Stimulated activated CD8-positive, alpha-beta memory T cell treated with anti-CD3 and anti-CD28 coated beads, Interleukin-15, amount 100 ng/mL, for 4 hours (primary cell): ENCODE measurements at places on chromosomes 5 and 9.

- no peak for DNase-seq
Measured at GRCh38 chr5:5686356-5686755, 263.9 kb downstream of the ICE1 start.

DNA sequence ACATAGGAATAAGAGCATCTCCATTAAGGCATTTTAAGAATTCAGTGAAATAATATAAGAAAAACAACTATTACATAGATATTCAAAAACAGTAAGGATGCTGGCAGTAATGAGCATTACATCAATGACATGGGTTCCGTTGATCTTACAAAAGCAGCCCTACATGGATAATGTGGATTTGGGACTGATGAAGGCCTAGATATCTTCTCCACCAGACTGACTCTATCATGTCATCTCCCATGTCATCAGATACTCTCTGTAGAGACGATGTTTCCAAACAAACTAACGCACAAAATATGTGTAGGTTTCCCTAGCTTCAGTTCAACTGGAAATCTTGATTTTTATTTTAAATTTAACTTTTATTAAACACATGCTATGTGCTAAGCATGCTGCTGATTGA is 3.6 kb downstream of the LURAP1L start:
- no peak for DNase-seq

GRCh38 chr5:95042037-95042436 is 242.9 kb downstream of the MCTP1 start:
- no peak for DNase-seq

DNA sequence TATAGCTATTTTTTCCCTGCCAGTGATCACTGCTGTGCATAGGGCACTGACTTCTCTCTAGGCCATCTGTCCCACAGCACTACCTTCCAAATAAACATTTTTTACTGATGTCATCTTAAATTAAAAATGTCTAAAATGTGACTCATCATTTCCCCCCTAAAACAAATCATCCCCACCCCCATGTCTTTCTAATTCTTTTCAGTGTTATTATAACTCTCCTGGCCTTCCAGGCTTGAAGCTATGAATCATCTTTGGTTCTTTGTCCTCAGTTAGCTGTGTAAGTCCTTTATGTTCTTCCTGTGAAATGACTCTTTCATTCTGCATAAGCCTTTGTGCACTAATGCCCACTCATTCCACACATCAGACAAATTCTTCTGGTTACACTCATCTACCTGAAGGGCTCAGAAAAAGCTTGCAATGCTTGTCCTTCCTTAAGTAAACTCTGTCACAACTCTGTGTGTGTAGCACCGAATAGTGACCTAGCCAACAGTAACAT is 78.1 kb downstream of the CFAP95 start:
- no peak for DNase-seq

DNA sequence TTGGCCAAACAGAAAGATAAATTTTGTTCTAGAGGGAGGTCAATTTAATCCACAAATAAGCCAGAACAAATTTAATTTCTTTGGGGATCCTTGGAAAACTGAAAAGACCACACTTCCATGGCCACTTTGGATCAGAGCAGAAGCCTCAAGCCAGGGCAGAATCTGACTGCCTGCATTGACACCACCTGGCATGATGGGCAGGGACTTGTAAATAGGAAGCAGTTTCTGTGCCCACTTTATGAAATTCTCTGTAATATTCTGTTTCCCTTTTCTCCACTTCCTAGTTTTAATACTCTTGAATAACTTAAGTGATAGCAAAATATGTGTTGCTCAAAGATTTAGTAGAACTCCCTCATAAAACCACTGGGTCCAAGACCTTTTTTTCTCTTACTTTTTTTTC is 6.7 kb upstream of the TMEM252 start:
- DNase-seq: no peak

- DNase-seq: no peak
Measured at GRCh38 chr9:99457981-99458380, 235.9 kb downstream of the SEC61B start.

DNA sequence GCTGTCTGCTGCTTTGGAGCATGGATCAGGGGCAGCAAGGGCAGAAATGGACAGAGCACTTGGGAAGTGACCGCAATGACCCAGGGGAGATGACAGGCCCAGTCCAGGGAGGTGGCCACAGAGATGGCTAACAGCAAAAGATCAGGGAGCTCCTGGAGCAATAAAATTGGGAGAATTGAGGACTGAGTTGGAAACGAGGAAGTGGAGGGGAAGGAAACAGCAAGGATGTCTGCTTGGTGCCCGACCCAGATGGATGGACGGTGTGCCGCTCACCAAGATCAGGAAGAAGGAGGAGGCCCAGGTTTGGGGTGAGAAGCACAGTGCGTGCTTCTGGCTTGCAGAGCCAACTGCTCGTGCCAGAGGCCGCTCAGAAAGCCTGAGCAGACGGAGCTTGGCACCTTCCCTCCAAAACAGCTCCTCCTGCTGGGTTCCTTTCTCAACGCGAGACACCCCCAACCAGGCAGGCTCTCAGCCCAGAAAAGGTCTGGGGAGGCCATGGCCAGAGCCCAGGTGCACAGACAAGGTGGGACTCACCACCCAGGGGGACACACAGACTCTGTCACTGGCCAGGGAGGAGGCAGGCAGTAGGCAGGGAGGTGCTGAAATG is 1.7 kb upstream of the SLC34A1 start:
- no peak for DNase-seq

DNA sequence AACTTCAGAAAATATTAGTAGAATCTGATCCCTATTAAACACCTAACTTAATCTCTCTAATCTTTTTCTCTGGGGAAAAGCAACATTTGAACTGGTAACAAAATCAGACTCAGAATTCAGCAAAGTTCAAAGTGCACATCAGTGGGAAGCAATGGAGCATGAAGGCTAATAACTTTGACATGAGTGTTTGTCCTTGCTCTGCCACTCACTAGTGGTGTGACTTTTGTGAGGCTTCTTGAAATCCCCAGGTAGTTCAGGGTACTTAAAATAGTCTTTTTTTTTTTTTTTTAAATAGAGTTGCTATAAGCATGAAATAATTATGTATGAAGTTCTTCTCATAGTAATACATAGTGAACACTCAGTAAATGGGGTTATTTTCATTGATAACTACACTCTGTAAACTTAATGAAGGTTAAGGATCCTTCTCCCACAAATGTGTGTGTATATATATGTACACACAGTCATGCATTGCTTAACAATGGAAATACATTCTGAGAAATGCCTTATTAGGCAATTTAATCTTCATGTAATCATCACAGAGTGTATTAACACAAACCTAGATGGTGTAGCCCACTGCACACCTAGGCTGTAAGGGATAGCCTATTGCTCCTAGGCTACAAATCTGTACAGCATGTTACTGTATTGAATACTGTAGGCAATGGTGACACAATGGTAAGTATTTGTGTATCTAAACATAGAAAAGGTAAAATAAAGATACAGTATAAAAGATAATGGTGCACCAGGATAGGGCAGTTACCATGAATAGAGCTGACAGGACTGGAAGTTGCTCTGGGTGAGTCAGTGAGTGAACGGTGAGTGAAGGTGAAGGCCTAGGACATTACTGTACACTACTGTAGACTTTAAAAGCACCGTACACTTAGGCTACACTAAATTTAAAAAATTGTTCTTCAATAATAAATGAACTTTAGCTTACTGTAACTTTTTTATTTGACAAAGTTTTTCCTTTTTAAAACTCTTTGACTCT is 73.3 kb upstream of the HMHB1 start:
- no peak for DNase-seq

DNA sequence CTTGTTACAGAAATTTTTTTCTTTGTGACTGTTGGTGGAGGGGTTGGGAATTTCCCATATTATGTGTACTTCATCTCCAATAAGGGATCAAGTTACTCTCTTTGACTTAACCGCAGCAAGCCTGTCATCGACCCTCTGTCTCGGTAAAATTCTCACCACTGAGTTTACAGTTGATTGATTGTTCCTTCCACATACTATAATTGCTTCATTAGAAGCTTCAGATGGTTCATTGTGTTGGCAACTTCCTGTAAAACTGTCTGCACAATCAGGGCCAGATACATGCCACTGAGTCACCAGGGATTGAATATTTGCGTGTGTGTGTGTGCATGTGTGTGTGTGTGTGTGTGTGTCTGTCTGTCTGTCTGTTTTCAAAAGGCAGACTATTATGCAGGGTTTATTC is 176.6 kb downstream of the ZNF462 start:
- no peak for DNase-seq
